ENCODE measurements at places on chromosomes 16 and 17.

- DNase-seq, result peak; percentile 31
Observed at GRCh38 chr17:57956291-57957119, 1.3 kb upstream of the CUEDC1 start.

DNA sequence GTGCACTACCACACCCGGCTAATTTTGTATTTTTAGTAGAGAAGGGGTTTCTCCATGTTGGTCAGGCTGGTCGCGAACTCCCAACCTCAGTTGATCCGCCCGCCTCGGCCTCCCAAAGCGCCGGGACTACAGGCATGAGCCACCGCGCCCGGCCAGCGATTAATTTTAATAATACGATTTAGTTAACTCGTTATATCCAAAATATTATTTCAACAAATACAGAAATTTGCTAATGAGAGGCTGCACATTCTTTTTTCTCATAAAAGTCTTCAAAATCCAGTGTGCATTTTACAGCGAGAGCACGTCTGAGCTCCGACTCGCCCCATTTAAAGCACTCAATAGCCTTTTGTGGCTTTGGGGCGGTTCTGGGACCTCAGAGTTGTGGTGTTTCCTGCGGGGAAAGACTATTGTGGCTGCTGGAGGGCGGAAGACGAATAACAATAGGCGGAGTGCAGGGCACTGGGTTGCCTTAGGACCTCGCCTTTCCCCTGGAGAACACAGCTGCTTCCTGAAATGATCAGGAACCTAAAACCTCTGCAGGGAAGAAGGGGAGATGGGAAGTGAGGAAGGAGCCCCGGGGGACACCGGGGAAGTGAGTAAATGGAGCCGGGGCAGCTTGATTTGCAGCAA is 2.9 kb upstream of the ZSCAN10 start:
- peak; percentile 39 for DNase-seq

DNA sequence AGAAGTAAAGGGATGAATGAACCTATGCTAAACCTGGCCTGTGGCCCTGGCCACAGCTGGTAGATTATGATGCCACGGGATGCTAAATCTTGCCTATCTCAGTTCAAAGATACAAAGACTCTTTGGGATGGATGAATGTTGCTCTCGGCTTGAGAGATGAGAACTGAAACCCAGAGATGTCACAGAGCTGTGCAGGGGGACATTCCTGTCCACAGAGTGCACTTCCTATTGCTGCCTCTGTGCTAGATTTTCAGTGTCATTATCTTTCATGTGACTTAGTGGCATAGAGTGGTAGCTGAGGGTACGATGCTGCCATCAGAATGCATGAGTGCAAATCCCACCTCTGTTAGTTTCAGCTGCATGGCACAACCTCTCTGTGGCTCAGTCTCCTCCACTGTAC is 2.3 kb upstream of the MT1M start:
- DNase-seq, result no peak

GRCh38 chr16:23025692-23026307 is 123.5 kb downstream of the USP31 start:
- no peak for DNase-seq

DNA sequence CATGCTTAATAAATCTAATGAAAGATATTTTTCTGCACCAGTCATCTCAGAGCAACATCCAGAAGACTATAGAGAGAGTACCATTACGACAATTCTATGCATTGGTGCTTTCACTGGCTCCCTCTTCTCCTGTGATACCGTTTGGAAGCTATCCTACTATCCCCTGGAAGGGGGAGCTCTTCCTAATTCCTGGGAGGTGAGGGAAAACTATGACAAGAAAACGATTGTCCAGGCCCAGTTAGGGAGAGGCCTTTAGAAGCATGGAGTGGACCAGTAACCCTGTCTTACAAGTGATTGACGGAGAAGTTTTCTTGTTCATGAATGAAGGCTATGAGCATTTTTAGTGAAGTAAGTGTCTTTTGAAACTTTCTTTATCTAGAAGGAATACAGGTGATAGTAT is 150.2 kb downstream of the TANC2 start:
- DNase-seq, result no peak

- DNase-seq, result no peak
Observed at GRCh38 chr16:6846452-6846851, 486.2 kb upstream of the RBFOX1 start.

DNA sequence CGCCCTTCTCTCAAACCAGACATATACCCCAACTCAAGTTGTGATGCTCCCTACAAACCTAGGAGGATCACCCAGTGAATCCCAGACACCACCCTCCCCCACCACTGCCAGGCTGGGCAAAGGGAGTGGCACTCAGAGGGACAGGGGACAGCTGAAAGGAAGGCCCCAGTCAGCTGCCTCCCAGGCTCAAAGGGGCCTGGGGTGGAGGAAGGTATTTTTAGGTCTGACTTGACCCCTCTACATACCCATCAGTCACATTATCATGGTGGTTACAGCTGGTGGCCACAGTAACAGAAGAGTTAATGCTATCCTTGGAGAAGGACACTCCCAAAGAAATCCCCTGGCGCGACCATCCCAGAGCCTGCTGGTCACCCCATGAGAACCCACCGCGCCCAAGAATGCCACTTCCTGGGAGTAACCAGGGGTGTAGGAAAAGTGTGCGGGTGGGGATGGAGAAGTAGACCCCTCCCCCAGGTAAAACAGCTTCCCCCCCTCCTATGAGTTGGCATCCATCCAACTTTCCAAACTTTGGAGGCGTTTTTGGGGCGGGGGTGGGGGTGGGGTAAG is 1.1 kb downstream of the CACNB1 start:
- DNase-seq, result no peak

GRCh38 chr17:56592487-56593085 is 913 bp upstream of the NOG start:
- peak; percentile 76 for DNase-seq

DNA sequence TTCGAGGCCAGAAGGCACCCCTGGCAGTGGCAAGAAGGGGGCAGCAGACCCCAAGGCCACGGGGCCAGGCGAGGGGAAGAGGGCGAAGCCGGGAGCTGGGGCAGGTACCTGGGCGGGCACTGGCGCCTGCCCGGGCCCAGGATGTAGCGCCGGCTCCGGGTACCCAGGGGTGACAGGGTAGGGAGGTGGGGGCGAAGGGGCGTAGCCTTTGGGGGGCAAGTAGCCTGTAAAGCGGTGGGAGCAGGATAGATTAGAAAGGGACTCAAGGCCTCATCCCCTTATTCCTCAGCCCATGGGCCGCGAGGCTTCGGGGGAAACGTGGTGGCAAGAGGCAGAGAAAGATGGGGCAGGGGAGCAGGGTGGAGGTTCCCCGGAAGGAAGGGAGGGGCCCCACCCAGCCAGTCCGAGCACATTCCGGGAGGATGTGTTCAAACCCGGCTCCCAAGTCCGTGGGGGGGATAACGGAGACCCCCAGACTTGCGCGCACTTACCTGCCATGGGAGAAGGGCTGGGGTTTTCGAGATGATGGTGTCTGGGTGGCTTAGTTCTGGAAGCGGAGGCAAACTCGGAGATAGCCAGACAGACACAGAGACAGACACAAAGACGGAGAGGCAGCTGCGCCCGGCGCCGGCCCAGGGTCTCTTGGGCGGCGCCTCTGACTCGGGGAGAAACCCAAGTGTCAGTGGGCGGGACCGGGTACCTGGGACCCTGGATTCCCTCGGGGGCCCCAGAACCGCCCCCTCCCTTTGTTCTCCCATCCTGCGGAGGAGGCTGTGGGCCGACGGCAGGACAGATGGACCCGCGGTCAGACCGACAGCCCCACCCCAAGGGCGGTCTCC is 493 bp downstream of the PLSCR3 start:
- peak; percentile 44 for DNase-seq

- DNase-seq, result no peak
Observed at GRCh38 chr16:2925951-2926649, 14.4 kb downstream of the FLYWCH1 start.

GRCh38 chr17:81659038-81659437 is 2.7 kb upstream of the PDE6G start:
- no peak for DNase-seq

GRCh38 chr16:30838876-30839471 is 52.0 kb upstream of the ZNF629 start:
- no peak for DNase-seq
